ENCODE measurements at places on chromosomes 4 and X.
A peak's percentile ranks its signal among the peaks of the same experiment; 100 is the strongest.

GRCh38 chrX:100606753-100607152 is 22.0 kb downstream of the TNMD start:
- no peak for DNase-seq

DNA sequence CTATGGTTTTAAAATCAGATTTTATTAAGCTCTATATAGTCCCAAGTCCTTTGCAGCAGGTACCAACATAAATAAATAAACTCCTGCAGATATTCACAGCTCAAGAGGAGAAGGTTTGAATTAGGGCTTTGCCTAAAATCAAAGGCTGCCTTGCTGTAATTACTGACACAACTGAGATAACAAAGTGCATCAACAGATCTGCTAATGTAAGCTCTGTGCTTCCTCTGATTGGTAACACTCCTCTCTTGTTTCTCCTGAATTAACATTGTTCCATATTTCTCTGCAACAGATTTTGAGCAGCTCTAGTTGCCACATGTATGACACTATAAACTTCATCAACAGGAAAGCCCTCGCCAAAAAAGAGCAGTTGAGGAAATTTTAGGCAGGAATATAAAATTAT is 193.6 kb downstream of the SLC39A8 start:
- no peak for DNase-seq

- DNase-seq, result no peak
Measured at GRCh38 chr4:83599183-83599582, 63.3 kb downstream of the GPAT3 start.

DNA sequence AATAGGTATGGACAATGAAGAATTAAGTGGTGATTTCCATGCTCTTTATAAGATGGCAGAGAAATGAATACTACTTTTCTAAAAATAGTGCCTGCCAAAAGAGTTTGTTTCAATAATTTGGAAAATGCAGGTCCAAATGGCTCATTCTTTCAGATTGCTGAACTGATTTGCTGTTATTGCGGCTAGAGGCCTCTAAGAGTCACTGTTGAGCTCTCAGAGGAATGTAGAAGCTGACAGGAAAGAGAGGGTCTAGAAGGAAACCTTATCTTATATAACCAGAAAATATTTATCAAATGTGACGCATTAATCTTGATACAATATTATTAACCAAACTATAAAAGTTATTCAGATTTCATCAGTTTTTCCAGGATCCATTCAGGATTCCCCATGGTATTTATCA is 65.7 kb upstream of the PAGE1 start:
- DNase-seq, result peak; percentile 2

DNA sequence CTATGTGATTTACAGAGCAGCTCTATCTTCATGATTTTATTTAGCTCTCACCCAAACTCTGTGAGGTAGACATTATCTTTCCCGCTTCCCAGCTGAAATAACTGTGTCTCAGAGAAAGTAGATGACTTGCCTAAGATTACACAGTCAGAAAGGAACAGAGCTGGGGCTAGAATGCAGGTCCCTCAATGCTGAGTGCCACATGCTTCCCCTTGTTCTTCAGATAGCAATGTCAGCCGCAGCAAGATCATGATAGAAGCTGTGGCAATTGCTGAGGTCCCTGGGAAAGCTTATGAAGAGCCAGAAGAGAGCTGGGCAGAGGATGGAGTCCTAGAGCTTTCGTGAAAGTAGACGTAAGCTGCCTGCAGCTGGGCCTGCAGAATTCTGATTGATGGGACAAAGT is 11.1 kb upstream of the GABRE start:
- no peak for DNase-seq

DNA sequence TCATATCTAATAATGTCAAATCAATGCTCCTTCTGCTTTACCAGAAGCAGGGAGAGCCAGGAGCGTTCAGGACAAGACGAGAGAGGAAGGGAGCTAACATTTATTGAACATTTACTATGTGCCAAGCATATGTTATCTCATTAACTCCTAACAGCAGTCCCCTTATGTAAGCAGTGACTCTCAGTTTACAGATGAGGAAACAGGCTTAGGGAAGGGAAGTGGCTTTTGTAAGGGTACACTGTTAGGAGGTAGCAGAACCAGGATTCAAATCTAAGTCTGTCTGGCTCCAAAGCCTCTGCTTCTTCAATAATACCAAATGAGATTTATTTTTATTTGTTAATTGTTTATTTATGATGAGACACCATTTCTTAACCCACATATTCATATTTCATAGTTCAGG is 2.6 kb upstream of the STARD8 start:
- no peak for DNase-seq

GRCh38 chr4:168708108-168708507 is 211.3 kb downstream of the PALLD start:
- no peak for DNase-seq

GRCh38 chrX:41596596-41596995 is 92.2 kb upstream of the GPR34 start:
- DNase-seq, result no peak

DNA sequence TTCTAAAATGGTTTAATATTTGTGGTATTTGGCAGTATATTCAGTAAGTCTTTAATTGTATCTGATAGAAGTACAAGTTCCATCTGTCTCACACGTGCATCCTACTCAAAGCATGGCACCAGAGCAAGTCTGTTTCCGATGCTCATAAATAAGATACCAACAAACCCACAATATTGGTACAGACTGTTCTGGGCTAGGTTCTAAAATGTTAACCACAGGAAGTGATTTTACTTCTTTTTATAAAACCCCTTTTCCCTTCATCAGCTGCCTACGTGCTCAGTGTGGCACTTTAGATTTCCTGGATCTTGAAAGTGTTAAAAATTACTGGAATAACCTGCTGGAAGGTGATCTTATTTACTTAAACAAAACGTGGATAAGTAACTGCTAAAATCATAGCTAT is 165.1 kb downstream of the CFAP299 start:
- no peak for DNase-seq

DNA sequence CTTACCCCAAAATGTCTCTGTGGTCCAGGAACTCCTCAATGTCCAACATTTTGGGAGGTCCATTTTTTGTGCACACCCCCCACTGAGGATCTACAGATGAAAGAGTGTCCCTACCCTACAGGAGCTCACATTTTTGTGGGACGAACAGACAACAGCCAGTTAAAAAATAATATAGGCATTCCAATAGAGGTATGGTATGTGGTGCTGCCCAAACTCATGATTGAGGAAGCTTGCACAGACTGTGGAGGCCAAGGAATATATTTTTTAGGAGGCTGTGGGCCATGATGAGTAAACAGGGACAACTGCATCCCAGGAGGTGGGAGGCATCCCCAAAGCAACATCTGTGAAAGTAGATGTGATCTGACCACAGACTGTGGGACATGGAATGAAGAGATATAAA is 181.0 kb upstream of the HCCS start:
- DNase-seq, result no peak

- DNase-seq, result no peak
Measured at GRCh38 chr4:74545448-74545847, 100.5 kb downstream of the AREG start.

- no peak for DNase-seq
Measured at GRCh38 chr4:36189511-36190226, 54.6 kb downstream of the ARAP2 start.

- no peak for DNase-seq
Measured at GRCh38 chrX:113389846-113390245, 549.2 kb upstream of the AMOT start.

DNA sequence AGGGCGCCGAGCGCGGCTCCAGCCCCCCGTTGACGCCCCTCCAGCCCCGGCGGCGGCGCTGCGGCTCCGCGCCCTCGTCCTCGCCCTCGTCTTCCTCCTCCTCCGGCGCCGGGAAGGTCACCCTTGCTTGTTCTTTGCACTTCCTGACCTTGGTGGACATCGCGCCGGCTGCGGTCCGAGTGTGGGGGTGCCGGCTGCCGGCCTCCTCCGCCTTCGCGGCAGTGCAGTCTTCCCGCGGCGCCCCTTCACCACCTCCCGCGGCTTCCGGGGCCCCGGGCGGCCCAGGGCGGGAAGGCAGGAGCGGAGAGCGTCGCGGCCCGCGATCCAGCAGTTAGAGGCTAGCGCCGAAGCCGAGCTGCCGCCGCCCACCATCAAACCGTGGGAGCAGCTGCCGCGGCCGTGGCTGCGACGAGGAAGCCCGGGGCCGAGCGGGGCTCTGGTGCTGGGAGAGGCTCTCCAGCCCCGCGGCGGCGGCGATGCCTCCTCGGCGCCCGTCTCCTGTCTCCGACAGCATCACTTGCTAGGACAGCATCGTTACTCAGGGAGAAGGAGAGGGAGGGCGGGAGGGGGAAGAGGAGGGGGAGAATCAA is at the start of gene TRPC3:
TRPC3 (minus strand) TSS at position 540 of the 590 bp plus-strand sequence; CDS start at position 160, 380 bp downstream.
- no peak for DNase-seq

DNA sequence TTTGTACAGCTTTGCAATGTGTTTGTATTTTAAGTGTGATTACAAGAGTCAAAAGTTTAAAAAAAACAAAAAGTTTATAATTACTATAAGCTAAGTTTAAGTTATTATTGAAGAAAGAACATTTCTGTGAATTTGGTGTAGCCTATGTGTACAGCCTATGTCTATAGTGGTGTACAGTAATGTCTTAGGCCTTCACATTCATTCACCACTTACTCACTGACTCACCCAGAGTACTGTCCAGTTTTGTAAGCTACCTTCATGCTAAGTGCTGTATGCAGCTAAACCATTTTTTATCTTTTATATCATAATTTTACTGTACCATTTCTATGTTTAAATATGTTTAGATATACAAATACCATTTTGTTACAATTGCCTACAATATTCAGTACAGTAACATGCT is 182.3 kb downstream of the RPA4 start:
- no peak for DNase-seq

GRCh38 chr4:142563682-142564291 is 282.3 kb downstream of the INPP4B start:
- no peak for DNase-seq

DNA sequence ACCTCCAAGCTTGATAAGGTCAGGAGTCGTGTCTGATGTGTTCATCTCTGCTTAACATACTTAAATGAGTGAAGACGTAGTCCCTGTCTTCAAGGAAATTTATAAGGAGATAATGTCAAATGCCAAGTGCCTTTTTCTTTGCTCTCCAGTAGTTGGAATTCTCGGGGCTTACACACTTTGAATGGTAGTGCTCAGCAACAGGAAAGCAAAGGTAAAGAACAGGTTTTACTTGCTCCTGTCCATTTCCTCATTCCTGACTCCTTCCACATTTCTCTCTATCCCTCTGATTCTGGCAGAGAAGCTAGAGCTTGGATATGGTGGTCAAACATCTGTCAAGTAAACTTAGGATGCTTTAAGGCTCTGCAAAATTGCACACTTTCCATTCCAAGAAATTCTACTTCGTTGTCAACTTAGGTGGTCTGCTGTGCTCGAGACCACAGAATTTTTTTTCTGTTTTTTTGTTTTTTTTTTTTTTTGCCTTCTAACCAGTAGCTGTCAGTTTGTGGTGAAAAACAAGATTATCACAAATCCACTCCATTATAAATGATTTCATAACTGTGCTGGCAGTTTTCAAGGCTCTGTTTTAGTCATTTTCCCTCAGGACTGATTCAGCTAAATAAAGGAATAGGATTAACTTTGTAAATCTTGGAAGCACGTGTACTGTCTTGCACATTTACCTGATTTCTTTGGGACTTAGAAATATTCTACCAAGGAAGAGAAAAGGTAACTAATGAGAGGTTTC is 180.8 kb upstream of the ANXA3 start:
- no peak for DNase-seq

- DNase-seq, result no peak
Measured at GRCh38 chrX:18725310-18725943, 18.0 kb downstream of the PPEF1 start.

DNA sequence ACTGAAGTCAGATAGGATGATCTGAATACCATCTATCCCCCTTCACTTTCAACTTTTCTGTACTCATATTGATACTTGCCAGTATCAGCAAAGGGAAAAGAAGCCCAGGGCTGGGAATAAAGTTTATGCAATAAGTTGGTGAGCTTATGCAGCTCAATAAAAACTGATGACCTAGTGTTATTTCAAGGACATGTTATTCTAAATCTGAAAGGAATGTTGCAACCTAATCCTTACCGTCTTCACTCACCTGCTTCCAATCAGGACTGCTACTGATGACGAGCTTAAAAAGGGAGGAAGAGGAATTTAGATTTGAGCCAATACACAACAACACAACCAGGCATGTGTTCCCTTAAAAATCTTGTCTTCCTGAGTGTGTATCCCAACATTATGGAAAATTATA is 419.9 kb downstream of the SPRY1 start:
- DNase-seq, result no peak

All from NCI-H1930 (cell line).